HFFc6 (cell line): ENCODE measurements at places on chromosomes 1 and 21. TPM values are rescaled to one million over a fixed set of nuclear protein-coding genes. Genes with fewer than 3 reads are reported as not detected.

NUAK2 gene
- 6.0 to 6.9 TPM (median 6.5 TPM) in 3 replicates for total RNA-seq

TNFSF4 gene
- 0.73 to 2.0 TPM (median 0.97 TPM) in 3 replicates for total RNA-seq

DENND2C gene
- total RNA-seq = 1.6 to 2.4 TPM (median 1.8 TPM) in 3 replicates

C4BPA gene
- not detected in 3 replicates for total RNA-seq

CHODL gene
- total RNA-seq = not detected in 3 replicates

GPX7 gene
- 18.3 to 28.9 TPM (median 22.5 TPM) in 3 replicates for total RNA-seq

GFI1 gene
- total RNA-seq = 0.05 TPM in 1 of 3 replicates, not detected in the others

KLHDC7A gene
- total RNA-seq = not detected in 3 replicates

CD244 gene
- not detected in 3 replicates for total RNA-seq

CAMK1G gene
- total RNA-seq = 4.5 to 8.0 TPM (median 7.0 TPM) in 3 replicates

RPL22 gene
- total RNA-seq = 319 and 365 TPM in 2 replicates

RGS1 gene
- not detected in 2 replicates for total RNA-seq

GRCh38 chr1:15959424-15959823, 16.5 kb downstream of the ZBTB17 start:
- DNase-seq = no peak

DNA sequence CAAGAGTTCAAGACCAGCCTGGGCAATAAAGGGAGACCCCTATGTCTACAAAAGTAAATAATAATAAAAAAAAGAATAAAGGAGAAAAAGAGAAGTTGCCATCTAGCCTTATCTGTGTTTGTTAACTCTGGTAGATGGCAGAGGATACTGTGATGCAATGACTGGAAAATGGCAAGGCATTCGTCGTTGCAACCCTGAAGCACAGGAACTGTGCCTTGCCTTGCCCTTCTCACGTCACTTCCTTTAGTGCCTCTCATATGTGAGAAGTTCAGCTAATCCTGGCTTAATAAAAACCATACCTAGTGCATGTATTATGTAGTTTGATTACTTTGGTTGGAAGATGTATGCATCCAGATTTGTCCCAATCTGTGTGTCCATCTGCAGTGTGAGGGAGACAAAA, 25.8 kb upstream of the PIGC start:
- no peak for DNase-seq

GRCh38 chr1:81804312-81804711, 3.6 kb downstream of the ADGRL2 start:
- no peak for DNase-seq

- DNase-seq = peak; percentile 47
Measured at GRCh38 chr1:83818916-83819315, 180.0 kb downstream of the TTLL7 start.

GRCh38 chr21:41142051-41142795, 25.7 kb upstream of the BACE2 start:
- peak; percentile 30 for DNase-seq

GRCh38 chr1:27235827-27236226, 1.4 kb downstream of the WDTC1 start:
- DNase-seq = no peak

GRCh38 chr1:161266202-161266601, 7.7 kb downstream of the PCP4L1 start:
- DNase-seq = peak; percentile 2

- peak; percentile 41 for DNase-seq
Measured at GRCh38 chr1:61605607-61606321, 119.2 kb downstream of the TM2D1 start.

DNA sequence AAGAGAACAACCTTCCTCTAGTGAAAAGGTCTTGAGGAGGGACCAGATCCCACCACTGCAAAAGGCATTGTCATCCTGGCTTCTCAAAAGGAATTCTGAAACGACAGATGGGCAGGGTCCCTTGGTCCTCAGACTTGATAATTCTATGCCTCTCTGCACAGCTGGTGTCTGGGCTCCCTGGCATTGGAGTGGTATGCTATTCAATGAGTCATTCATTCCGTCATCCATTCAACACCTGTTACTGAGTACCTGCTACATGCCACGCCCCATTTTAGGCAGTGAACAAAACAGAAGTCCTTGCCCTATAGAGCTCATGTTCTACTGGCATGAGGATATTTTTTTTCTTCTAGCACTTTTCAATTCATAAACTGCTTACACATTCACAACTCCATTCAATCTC, 45.8 kb upstream of the HMGB4 start:
- no peak for DNase-seq

DNA sequence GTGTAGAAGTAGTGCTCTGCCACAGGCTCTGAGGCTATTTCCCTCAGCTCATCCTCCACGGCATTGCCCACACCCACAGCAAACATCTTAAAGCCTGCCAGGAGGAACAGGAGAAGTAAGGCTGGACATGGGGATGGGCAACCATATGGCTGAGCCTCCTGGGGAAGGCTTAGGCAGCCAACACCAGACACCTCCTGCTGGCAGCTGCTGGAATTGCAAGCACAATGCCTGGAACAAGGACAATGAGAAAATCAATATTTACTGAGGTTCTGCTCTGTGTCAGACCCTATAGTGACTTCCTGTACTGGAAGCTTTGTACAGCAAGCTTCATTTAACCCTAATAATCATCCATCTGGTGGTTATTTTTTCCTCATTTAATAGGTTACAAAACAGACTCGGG, 8.2 kb downstream of the MATN1 start:
- no peak for DNase-seq

DNA sequence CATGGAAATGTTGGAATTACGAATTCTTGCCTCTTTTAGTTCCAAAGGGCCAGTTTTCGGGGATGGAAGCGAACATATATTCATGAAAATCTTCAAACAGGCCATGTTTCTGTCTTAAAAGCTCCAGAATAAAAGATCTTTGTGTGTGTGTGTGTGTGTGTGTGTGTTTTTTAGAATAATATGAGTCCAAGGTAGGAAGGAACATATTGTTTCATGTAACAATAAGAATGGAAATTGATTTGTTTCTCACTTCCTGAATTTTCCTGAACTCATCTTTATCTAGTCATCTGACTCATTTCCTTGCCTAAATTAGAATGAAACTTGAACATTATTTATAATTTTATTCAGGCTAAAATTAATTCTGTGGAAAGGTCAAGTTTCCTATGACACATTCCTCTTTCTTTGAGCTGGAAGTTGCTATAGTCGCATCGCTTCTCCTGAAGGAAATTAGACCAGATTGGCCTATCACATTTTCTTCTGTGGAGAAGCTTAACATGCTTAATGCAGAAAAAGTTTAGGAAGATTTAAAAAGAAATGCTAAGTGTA, 805.1 kb upstream of the ADAMTS5 start:
- no peak for DNase-seq

DNA sequence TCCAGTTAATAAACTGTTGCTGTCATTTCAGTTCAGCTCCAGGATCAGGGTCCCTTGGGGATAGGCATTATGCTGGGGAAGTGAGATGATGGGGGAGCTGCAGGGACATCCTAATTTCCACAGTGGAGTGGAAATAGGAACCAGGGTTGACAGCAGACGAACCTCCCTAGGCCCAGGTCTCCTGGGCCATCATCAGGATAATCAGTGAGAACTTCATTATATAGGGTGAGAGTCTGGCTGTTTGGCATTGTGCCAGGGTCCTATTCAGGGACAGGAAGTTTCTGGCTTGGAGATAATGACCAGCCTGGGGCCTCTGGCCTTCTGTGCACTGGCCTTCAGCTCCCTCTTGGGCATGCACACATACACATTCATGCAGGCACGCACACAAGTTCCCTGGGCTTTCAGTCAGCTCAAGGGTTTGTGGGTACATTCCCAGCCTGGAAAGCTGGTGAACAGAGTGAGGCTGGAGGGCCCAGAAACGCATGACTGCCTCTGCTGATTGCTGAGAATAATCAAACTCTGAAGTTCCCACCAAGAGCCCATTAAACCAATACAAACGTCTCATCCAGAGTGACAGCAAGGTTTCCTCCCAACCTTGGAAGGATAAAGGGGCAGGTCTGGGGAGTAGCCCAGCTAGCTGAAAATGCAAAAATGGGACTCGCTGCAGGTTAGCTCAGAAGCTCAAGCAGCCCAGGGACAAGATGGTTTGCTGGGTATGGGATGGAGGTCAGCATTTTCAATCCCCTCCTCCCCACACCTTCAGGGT, 13.9 kb upstream of the LRIG2 start:
- no peak for DNase-seq

- no peak for DNase-seq
Measured at GRCh38 chr1:95974586-95974985, 740.6 kb downstream of the RWDD3 start.

GRCh38 chr1:56533197-56533596, 46.2 kb downstream of the PLPP3 start:
- no peak for DNase-seq

DNA sequence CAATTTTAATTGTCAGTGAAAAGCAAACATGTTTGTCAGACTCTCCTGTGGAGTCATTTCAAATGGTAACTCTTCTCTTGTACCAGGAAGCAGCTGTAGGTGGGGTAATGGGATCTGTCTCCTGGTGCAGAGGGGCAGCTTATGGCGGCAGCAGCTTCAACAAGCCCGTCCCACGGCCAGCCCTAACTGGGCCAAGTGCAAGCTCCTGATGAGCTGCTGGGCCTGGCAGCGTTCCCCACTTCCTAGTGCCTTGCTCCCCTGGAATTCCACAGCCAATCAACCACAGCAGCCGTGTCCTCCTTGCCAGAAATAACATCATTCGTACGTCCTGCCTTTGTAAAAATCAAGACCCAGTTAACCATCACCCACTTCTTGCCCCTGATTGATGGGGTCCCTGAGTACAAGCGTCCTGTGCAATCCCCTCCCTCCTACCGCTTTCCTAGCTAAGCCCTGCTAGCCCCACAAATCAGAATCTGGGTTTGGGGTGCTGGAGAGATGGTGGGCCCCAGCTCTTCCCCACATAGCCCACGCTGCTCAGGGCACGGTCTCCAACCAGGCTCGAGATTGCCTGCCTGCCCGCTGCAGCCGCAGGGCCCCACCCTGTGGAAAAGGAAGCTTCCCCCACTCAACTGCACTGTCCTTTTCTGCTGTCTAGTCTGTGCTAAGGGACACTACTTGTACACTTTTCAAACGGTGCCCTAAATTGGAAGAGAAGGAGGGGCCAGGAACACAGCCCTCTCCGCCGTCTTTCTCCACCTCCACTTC, 61.2 kb downstream of the TOR1AIP2 start:
- DNase-seq = no peak

DNA sequence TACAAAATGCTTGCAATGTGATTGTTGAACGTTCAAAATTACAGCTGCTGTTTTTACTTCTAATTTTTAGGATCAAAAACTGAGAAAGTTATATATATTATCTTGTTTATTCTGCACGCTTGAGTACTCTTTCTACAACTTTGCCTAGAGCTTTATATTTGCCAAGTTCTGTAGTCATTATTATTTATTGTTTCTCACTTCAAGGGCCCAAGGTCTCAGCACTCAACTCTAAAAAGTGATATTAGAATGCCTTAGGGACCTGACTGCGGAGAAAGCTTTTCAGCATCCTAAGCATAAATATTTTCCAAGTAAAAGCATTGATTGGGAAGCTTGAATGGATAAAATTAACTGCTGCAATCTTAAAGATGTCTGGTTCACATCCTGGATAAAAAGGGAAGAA, 83.6 kb downstream of the UBE2U start:
- no peak for DNase-seq

GRCh38 chr1:208528578-208529240, 284.5 kb upstream of the PLXNA2 start:
- DNase-seq = no peak

- no peak for DNase-seq
Measured at GRCh38 chr1:101522486-101522885, 285.7 kb downstream of the S1PR1 start.

DNA sequence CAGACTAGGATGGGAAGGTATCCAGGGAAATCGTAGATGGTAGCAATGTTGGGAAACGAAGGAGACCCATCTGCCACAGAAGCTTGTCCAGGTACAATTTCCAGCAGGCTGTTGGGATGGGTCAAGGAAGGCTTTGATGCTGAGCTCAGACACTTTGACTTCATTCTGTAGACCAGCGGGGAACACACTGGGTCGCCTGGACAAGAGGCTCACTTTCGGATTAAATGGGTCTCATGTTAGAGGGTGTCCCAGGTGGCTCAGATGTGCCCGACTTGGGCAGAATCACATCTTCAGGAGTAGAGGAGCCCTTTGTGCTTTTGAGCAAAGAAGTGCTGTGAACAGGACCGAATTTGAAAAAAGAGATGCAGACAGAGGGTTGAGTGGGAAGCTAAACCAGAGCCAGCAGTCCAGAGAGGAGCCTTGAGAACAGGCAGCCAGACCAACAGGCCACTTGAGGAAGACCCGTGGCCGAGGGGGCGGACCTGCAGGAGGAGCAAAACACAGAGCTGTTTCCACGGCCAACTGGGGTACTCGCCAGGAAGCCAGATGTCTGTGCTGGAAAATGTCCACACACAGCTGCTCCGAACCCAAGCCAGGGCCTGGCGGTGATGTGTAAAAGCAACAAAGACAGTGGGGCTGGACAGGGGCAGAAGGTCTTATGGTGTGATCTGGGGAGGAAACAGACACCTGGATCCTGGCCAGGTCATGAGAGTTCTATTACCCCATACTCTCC, 146.9 kb downstream of the AJAP1 start:
- no peak for DNase-seq

DNA sequence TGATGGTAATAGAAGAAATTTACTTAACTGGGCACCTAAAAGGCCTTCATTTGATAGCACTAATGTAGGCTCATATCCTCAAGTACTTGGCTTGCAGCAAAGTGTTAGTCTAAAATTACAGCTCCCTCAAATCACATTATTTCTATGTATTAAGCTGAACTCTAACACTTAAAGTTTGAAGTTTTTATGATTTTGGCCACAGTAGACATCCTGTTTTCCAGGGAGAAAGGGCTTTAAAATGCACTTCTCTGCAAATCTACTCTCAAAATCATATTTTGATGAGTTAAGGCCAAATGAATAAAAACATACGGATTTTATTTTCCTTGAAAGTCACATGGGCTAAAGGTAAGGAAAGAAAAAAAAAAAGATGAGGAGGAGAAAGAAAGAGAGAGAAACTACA, 575.5 kb downstream of the PLPP3 start:
- no peak for DNase-seq

DNA sequence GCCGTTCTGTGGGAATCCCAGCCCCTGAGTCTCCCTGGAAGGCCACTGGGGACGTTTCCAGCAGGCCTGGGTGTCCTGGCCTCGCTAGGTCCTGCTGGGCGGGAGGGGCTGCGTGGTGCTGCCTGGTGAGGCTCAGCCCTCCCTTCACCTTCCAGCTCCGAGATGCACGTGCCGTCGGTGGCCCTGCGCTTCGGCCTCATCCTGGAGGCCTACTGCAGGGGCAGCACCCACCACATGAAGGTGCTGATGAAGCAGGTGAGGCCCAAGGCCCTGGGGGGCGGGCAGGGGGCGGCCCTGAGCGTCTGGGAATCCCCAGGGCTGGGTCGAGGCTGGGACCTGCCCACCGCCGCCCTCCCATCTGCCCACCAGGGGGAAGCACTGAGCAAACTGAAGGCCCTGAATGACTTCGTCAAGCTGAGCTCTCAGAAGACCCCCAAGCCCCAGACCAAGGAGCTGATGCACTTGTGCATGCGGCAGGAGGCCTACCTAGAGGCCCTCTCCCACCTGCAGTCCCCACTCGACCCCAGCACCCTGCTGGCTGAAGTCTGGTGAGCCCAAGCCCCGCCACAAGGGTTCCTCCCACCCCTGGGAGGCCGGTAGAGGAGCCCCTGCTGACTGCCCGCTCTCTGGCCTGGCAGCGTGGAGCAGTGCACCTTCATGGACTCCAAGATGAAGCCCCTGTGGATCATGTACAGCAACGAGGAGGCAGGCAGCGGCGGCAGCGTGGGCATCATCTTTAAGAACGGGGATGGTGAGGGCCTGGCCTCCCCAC, 70.3 kb downstream of the PIK3CD start:
- no peak for DNase-seq

GRCh38 chr1:45979778-45980176, 152.7 kb downstream of the PIK3R3 start:
- no peak for DNase-seq
